WTC11 (cell line): ENCODE measurements at places on chromosomes 1 and 21.

DNA sequence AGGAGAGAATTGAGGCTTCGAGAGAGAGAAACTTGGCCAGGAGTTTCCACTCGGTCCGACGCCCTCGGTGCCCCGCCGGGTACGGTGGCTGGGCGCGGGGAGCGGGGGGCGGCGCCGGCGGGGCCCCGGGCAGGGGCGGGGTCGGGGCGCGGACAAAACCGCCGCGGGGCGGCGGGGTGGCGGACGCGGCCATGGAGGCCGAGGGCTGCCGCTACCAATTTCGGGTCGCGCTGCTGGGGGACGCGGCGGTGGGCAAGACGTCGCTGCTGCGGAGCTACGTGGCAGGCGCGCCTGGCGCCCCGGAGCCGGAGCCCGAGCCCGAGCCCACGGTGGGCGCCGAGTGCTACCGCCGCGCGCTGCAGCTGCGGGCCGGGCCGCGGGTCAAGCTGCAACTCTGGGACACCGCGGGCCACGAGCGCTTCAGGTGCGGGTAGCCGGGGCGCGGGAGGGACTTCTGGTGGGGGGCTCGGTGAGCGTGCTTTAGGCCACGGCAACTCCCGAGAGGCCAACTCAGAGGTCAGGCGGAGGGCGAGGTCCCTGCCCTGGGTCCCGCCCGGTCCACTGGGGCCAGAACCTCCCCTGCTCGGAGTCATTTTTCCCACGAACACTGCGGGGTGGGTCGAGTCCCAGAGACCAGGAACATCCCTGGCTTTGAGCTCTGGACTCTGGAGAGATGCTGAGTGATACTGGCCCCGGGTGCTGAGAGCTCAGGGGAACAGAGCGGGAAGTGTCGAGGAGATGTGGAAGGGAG lies 431 bp downstream of the RAB42 start:
- DNase-seq, result peak; percentile 40

- DNase-seq, result no peak
These were observed 563.6 kb upstream of the NEGR1 start for GRCh38 chr1:72845981-72846380.

DNA sequence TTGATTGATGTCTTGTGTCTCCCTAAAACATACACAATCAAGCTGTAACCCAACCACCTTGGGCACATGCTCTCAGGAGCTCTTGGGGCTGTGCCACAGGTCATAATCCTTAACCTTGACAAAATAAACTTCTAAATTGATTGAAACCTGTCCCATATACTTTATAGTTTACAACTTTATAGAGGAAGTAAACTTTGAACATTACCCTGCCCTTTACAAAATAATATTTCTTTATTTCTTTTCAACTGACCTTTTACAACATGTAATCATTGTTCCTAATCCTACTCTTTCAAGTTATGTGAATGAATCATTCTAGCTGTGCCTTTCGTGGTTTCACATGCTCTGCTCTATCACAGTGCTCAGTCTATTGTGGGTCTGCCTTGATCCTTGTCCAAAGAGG lies 118.3 kb upstream of the ATP1A1 start:
- no peak for DNase-seq

GRCh38 chr1:53398576-53399365 lies 60.4 kb upstream of the DMRTB1 start:
- no peak for DNase-seq

- DNase-seq, result no peak
These were observed 4.0 kb upstream of the DMRTA2 start for GRCh38 chr1:50427086-50427817.

DNA sequence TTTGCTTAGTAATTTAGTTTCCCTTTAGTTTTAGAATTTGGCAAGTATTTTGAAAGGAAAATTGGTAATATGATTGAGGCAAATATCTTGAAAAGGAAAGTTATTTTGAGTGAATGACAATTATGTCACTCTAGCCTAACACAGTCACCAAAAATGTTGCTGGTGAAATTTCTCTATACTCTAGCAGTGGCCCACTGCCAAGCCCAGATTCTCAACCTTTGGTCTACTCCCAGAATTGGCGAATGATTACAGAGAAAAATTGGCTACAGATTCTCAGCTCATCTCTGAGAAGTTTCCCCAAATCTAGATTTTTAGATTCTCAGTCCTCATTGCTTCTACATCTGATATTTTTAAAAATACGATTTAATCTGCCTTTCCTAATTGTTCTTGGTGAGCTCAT lies 84.9 kb downstream of the PIGK start:
- no peak for DNase-seq

DNA sequence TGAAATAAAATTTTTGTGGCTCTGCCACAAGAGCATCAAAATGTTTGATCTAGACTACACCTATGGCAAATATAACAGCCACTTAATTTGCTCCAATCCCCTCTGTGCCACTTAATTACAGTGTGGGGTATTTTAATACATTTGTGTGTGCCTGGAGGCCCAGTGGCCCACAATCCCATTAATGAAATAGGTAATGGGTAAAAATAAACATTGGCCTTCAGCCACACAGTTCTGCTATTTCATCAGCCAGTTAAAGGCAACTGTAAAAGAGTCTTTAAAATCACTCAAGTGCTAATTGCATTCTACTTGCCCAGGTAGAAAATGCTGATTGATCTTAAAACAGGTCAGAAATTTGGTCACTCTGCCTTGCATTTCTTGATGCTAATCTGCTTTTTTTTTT lies 151.6 kb upstream of the UBE2U start:
- DNase-seq, result no peak

GRCh38 chr1:40903106-40903505 lies 40.9 kb upstream of the CITED4 start:
- DNase-seq, result no peak

DNA sequence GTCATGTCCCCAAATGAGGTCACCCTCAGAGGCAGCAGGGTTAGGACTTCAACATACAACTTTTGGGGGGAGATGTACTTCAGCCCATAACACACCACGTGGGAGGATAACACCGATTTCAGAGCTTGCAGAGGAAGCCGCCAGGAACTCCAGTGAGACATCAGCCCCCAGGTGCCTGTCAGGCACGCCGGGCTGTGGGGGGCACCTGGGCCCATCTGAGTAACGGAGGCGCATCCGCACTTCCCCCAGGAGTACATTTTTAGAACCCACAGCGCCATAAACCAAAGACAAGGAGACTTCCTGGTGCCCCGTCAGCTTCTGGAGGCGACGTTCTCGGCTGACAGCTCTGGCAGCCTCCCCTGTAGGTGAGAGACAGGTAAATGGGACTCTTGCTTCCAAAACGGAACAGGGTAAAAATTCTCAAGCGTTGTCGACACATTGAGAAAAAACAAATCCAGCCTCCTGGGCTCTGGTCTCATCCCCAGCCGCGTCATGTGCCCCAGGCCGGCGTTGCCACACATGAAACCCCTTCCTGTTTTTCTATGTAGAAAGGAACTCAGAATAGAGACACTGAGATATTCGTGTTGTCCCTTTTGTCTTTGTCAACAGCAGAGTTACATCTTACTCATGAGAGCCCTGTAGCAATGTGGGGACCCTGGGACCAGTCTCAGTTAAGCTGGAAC lies 93.3 kb downstream of the PDE9A start:
- no peak for DNase-seq

DNA sequence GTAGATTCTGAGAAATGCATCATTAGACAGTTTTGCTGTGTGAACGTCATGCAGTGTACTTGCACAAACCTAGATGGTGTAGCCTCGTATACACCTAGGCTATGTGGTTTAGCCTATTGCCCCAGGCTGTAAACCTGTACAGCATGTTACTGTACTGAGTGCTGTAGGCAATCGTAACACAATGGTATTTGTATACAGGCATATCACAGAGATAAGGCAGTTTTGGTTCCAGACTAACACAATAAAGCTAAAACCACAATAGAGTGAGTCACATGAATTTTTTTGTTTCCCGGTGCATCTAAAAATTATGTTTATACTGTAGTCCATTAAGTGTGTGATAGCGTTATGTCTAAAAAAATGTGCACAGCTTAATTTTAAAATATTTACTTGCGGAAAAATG lies 6.9 kb downstream of the IL10RB start:
- no peak for DNase-seq
